Activated CD4-positive, alpha-beta T cell treated with anti-CD3 and anti-CD28 coated beads, Interleukin-2, amount 10 ng/mL, durations not matched to agents 7 days and 5 days (primary cell): ENCODE measurements at places on chromosomes 5 and 9. TPM values are rescaled to one million over a fixed set of nuclear protein-coding genes. Genes with fewer than 3 reads are reported as not detected.

PCDHB15 gene
- total RNA-seq, result not detected

DNA sequence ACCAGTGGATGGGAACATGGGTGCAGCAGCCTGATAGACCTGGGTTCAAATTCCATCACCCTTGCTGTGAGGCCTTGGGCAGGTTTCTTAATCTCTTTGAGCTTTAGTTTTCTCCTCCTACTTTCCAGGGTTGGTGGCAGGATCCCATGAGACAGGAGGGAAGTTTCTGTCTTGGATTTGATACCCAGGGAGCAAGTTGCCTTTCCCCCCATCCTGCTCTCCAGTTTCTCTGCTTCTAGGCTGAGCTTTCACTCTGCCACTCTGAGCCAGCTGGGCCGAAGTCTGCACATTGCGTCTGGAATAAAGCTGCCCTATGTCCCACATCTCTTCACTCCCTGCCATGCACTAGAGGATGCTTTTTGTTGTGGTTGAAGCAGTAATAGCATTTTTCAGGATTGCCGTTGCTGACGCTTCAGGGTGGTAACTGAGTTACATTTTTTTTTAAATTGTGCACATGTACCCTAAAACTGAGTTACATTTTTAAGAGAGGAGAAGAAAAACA is 40.5 kb upstream of the ANGPTL2 start:
- no peak for DNase-seq
- no peak overlapping the region for H3K4me3 ChIP-seq
- H3K27me3 ChIP-seq, result peaks cover 5% of the 10 kb centered on the region
- H3K36me3 ChIP-seq, result no peaks in the 10 kb centered on the region
- no peak overlapping the region for H3K27ac ChIP-seq

FAM120A gene
- 118 TPM for total RNA-seq

DNA sequence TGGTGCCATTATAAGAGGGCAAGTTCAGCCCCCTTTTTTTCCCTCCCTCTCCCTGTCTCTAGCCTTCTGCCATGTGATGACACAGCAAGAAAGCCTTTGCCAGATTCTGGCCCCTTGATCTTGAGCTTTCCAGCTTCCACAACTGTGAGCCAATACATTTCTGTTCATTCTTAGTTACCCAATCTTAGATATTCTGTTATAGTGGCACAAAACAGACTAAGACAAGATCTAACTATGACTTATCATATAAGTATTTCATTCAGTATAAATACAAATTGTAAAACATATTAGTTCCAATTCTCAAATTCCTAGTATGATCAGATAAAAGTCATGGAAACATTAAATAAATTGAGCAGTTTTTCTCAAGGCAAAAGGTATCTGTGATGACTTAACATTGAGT is 276.3 kb downstream of the COX7C start:
- H3K4me3 ChIP-seq, result no peak overlapping the region
- DNase-seq, result no peak
- H3K36me3 ChIP-seq, result no peaks in the 10 kb centered on the region
- no peaks in the 10 kb centered on the region for H3K4me1 ChIP-seq
- peaks cover 5% of the 10 kb centered on the region for H3K27me3 ChIP-seq

- H3K36me3 ChIP-seq, result no peaks in the 10 kb centered on the region
- no peak overlapping the region for H3K27ac ChIP-seq
- peaks cover 11% of the 10 kb centered on the region for H3K27me3 ChIP-seq
- no peak overlapping the region for H3K4me3 ChIP-seq
- H3K4me1 ChIP-seq, result peaks cover 28% of the 10 kb centered on the region
Measured at GRCh38 chr9:109295221-109296130, 25.4 kb downstream of the EPB41L4B start.

IRX1 gene
- not detected for total RNA-seq

GRCh38 chr5:38330207-38330606 is 71.8 kb downstream of the EGFLAM start:
- no peak overlapping the region for H3K4me3 ChIP-seq
- DNase-seq, result no peak
- H3K4me1 ChIP-seq, result no peaks in the 10 kb centered on the region
- no peaks in the 10 kb centered on the region for H3K27me3 ChIP-seq
- no peaks in the 10 kb centered on the region for H3K36me3 ChIP-seq
- H3K27ac ChIP-seq, result no peak overlapping the region

DNA sequence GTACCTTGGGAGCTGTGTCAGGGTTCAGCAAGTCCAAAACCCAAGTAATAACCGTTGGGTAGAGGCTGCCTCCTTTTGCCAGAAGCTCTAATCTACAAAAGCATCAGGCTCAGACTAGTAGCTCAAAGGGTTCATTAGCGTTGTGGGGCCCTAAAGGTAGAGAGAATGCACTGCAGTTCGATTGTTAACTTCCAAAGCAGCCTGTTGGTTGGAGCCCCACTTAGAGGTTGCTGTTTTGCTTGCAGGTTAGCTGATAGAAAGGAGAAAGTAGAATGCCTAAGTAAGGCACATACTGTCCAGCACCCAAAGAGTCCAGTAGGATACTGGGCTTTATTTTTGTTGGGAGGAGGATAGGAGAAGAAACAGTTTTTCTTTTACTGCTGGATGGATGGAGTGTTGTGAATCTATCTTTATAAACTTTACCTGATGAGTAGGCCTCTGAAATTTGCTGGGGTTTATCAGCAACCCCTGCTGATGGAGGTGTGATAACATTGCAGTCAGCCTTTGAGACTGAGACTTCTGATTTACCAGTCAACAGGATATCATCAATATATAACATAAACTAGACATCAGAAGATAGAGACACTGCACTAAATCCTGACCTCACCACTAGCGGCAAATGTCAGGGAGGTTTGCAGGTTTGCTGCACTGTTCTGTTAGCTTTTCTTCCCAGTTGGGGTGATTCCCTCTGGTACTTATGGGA is 34.8 kb downstream of the ZNF131 start:
- H3K27me3 ChIP-seq, result no peaks in the 10 kb centered on the region
- no peak overlapping the region for H3K4me3 ChIP-seq
- H3K27ac ChIP-seq, result no peak overlapping the region
- no peak for DNase-seq
- H3K4me1 ChIP-seq, result peaks cover 15% of the 10 kb centered on the region
- H3K36me3 ChIP-seq, result peaks cover 45% of the 10 kb centered on the region

- H3K4me1 ChIP-seq, result no peaks in the 10 kb centered on the region
- no peak overlapping the region for H3K4me3 ChIP-seq
- DNase-seq, result no peak
- peaks cover 37% of the 10 kb centered on the region for H3K36me3 ChIP-seq
- H3K27ac ChIP-seq, result no peak overlapping the region
Measured at GRCh38 chr9:7135735-7136134, 378.0 kb downstream of the KDM4C start.

GRCh38 chr5:91293131-91293530 is 90.0 kb downstream of the ARRDC3 start:
- no peak overlapping the region for H3K27ac ChIP-seq
- DNase-seq, result peak; percentile 15
- H3K4me3 ChIP-seq, result no peak overlapping the region
- no peaks in the 10 kb centered on the region for H3K36me3 ChIP-seq
- peaks cover 16% of the 10 kb centered on the region for H3K4me1 ChIP-seq

WNT8A gene
- not detected for total RNA-seq

CA9 gene
- 0.40 TPM for total RNA-seq

- H3K36me3 ChIP-seq, result peaks cover 24% of the 10 kb centered on the region
- peak overlapping the region; percentile 100 for H3K27ac ChIP-seq
- no peaks in the 10 kb centered on the region for H3K27me3 ChIP-seq
- H3K4me3 ChIP-seq, result peak overlapping the region; percentile 83
- DNase-seq, result peak; percentile 73
Measured at GRCh38 chr9:133130685-133131244, 9.7 kb upstream of the RALGDS start.

DNA sequence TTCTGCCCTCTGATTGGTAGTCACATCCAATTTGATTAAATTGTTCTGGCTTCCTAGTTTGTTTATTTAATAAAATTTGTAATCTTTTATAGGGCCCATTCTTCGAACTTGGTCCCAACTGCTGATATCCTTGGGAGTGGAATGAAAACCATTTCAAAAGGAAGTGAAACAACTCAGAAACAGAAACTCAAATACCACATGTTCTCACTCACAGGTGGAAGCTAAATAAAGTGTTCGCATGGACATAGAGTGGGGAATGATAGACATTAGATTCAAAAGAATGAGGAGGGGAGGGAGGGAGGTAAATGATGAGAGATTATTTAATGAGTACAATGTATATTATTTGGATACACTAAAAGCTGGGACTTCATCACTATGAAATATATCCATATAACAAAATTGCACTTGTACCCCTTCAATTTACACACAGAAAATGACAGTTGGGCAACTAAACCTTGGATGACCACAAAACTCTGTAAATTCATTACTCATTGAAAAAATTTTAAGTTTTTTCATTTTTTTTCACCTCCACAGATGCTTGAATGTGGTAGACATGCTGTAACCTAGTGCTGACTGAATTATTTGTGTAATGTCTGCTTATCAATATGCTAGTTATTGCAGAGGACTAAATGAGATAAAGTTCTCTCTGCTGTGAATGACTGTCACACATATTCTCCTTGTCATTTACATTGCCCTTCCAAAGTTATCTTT is 16.0 kb downstream of the ATP10B start:
- no peak overlapping the region for H3K4me3 ChIP-seq
- peaks cover 3% of the 10 kb centered on the region for H3K27me3 ChIP-seq
- no peaks in the 10 kb centered on the region for H3K4me1 ChIP-seq
- DNase-seq, result no peak
- H3K27ac ChIP-seq, result no peak overlapping the region
- no peaks in the 10 kb centered on the region for H3K36me3 ChIP-seq

TMEM141 gene
- total RNA-seq, result 28.5 TPM

- H3K4me1 ChIP-seq, result no peaks in the 10 kb centered on the region
- no peaks in the 10 kb centered on the region for H3K27me3 ChIP-seq
- H3K36me3 ChIP-seq, result no peaks in the 10 kb centered on the region
- DNase-seq, result no peak
- no peak overlapping the region for H3K4me3 ChIP-seq
Measured at GRCh38 chr9:16898464-16898863, 28.0 kb upstream of the BNC2 start.

DNA sequence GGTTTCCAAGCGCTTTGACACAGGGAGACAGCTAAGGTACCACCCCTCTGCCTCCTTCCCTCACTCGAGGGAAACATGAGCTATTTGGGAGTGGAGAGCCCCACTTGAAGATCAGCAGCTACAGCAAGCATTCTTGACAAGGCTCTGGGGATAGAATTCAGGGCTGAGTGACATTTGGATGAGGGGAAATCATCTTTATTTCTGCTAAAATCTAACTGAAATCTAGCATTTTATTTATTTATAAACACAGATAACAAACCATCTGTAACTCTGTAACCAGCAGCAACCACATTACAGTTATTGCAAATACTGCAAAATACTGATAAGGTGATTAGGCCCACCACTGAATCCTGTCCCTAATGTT is 22.4 kb downstream of the RNF130 start:
- no peak for DNase-seq
- no peaks in the 10 kb centered on the region for H3K36me3 ChIP-seq
- H3K27ac ChIP-seq, result no peak overlapping the region
- H3K4me1 ChIP-seq, result no peaks in the 10 kb centered on the region
- H3K4me3 ChIP-seq, result no peak overlapping the region

RGS3 gene
- total RNA-seq, result 41.6 TPM

PCDHGB7 gene
- not detected for total RNA-seq

- H3K27ac ChIP-seq, result no peak overlapping the region
- peaks cover 22% of the 10 kb centered on the region for H3K36me3 ChIP-seq
- peaks cover 23% of the 10 kb centered on the region for H3K27me3 ChIP-seq
- no peak for DNase-seq
- peaks cover 33% of the 10 kb centered on the region for H3K4me1 ChIP-seq
- H3K4me3 ChIP-seq, result no peak overlapping the region
Measured at GRCh38 chr9:22056402-22056801, 47.3 kb upstream of the CDKN2B start.

GRCh38 chr5:74594137-74595040 is 46.1 kb downstream of the ENC1 start:
- H3K27ac ChIP-seq, result no peak overlapping the region
- no peak for DNase-seq
- no peaks in the 10 kb centered on the region for H3K36me3 ChIP-seq
- H3K4me1 ChIP-seq, result peaks cover 3% of the 10 kb centered on the region
- no peak overlapping the region for H3K4me3 ChIP-seq
- peaks cover 21% of the 10 kb centered on the region for H3K27me3 ChIP-seq

GRCh38 chr9:34089311-34089710 is 37.2 kb downstream of the DCAF12 start:
- H3K27me3 ChIP-seq, result no peaks in the 10 kb centered on the region
- peaks cover 17% of the 10 kb centered on the region for H3K4me1 ChIP-seq
- no peak overlapping the region for H3K27ac ChIP-seq
- peaks cover 50% of the 10 kb centered on the region for H3K36me3 ChIP-seq
- no peak for DNase-seq

STRBP gene
- total RNA-seq, result 16.8 TPM

GRCh38 chr5:1823381-1824034 is 22.3 kb downstream of the NDUFS6 start:
- H3K4me1 ChIP-seq, result no peaks in the 10 kb centered on the region
- H3K4me3 ChIP-seq, result no peak overlapping the region
- no peaks in the 10 kb centered on the region for H3K27me3 ChIP-seq
- DNase-seq, result no peak
- H3K27ac ChIP-seq, result no peak overlapping the region
- H3K36me3 ChIP-seq, result peaks cover 22% of the 10 kb centered on the region

DNA sequence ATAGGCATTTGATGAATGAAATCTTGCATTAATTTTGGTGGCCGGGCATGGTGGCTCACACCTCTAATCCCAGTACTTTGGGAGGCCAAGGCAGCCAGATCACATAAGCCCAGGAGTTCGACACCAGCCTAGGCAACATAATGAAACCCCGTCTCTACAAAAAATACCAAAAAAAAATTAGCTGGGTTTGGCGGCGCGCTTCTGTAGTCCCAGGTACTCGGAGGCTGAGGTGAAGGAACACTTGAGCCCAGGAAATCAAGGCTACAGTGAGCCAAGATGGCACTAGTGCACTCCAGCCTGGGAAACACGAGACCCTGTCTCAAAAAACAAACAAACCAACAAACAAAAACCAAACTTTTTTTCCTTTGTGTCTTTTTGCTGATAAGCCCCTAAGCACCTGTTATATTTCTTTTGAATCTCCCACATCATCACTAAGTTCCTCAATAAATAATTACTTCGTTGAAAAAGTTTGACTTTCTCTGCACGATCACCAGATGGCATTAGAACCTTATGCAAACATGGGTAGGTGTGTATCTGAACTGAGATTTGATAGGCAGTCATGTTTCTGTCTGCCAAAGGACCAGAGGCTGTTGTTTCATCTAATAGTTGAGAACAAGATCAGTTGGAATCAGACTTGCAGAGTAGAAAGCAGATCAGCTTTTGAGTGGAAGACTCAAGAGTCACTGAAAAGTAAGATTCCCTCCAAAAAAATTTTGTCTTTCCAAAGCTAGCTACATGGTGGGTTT is 5.5 kb upstream of the MATR3 start:
- H3K36me3 ChIP-seq, result peaks cover 23% of the 10 kb centered on the region
- H3K4me1 ChIP-seq, result peaks cover 11% of the 10 kb centered on the region
- no peak overlapping the region for H3K4me3 ChIP-seq
- DNase-seq, result no peak

- H3K4me3 ChIP-seq, result no peak overlapping the region
- H3K36me3 ChIP-seq, result no peaks in the 10 kb centered on the region
- no peak overlapping the region for H3K27ac ChIP-seq
- DNase-seq, result no peak
Measured at GRCh38 chr9:107504585-107505455, 15.3 kb upstream of the KLF4 start.
